Central memory CD8-positive, alpha-beta T cell (primary cell): ENCODE measurements at places on chromosomes 3 and 15.

DNA sequence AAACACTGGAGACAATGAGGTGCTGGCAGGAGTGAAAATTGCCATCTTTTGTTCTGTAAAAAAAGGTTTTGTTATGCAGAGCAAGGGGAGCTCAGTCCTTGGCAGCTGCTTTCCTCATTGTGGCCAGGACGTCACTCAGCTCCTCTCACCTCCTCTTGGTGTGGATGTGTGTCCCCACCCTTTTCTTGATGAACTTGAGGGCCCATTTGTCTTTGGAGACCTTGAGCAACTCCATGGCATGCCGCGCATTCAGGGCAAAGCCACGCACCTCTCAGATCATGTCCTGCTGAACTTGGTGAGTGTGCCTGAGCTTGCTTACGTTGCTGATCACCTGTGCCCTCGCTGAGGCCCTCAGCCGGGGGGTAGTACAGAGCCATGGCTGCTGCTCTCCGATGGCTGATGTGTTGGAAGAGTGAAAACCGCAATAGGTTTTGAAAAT, 24.5 kb upstream of the BDH1 start:
- no peak for DNase-seq

- DNase-seq, result no peak
Observed at GRCh38 chr15:62153228-62153627, 11.9 kb downstream of the C2CD4B start.

DNA sequence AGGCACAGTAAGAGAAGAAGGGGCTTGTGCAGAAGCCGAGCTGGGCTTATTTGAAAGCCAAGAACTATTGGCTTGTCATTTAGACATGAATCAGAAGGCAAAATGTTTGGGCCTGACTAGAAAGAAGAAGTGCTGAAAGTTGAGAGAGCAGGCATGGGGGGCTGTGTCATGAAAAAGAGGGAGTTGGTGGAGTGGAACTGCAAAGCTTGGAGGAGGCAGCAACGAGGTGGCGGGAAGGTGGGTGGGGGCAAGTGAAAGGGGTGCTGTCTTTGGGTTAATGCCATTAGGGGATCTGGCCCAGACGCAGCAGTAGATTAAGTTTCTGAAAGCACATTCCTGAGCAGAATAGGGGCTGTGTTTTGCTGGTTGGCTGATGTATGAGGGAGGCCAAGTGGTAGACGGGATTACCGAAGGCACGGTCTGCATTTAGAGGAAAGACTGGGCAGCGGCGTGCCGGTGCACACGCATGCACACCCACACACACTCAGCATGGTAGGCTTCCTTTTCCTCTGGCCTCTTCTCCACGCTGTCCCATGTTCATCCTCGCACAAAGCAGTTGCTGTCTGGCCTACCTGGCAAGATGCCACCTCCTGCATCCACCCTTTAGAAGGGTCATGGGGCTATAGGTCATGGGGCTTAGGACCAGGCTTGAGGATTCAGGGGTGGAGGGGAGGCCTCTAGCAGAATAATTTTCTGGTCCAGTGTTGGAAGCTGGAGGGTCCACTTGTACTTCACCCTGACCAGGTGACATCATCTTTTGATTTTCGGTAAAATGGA, 43.0 kb downstream of the BOC start:
- no peak for DNase-seq

GRCh38 chr3:119681279-119681678, 4.1 kb upstream of the COX17 start:
- no peak for DNase-seq

GRCh38 chr3:59935025-59935424, 885.2 kb upstream of the CFAP20DC start:
- DNase-seq, result no peak

- no peak for DNase-seq
Observed at GRCh38 chr15:25665913-25666312, 197.2 kb downstream of the ATP10A start.

GRCh38 chr3:28743831-28744230, 395.2 kb upstream of the AZI2 start:
- DNase-seq, result no peak

DNA sequence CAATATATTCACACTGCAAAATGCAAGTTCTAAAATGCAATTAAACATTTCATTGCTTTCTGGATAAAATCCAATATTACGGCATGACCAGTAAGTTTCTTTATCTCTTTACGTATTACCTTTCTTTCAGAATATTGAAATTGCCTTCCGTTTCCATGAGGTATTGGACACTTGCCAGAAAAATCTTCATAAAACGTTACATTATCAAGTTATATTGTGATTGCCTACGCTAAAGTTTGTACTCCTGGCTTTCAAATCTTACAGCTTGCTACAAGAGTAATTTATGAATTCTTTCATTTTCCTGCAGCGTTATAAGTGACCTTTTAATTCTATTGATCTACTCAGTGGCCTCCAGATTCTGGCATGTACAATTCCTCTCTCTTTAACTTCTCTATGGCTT, 1349.3 kb downstream of the OTOL1 start:
- no peak for DNase-seq

DNA sequence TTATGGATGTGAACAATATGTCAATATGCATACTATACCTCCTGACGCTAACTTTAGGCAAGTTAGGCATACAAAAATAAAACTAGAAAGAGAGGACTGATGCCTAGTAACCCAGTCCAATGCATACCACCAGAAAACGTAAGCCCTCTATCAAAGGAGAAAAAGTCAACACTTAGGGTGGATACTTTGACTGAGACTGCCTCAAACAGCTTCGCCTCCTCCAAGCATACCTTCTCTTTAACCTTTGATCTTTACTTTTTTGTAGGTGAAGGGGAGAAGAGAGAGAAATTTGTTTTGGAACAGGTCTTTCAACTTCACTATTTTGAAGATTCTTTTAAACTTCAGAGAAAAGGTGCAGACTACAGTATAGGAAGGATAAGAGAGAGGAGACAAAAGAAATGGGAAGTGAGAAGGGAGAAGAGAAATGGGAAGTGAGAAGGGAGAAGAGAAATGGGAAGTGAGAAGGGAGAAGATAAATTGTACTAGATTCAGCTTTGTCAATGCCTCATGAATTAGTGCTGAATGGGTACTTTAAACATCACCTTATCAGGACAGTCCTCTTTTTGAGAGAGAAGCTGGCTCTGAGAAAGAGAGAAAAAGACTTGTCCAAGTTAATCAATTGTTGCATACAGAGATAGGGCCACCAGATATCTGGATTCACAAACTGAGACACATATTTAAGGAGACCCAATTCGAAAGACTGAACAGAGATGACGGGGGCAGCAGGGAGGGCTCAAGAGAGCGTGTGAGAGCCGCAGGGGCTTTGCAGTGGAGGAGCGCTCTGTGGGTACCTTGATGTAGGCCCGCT, 1.0 kb downstream of the P3H2 start:
- DNase-seq, result no peak

DNA sequence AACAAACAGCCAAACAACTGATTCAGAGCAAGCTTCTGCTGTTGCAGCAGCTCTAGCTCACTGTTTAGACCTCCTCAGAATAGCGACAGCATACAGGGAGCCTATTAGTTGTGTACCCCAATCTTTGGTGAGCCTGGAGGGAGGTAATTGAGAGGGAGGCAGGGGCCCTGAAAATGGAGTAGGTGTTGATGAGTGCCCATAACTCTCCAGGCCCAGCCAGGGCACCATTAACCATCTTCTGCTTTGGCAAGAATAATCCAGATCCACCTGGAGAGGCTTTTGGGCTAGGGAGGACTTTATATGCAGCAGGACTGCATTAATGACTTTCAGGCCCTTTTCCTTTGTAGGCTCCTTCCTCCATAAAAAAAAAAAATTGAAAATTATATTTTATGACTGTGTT, 20.9 kb downstream of the PLCL2 start:
- no peak for DNase-seq

GRCh38 chr3:56792193-56792592, 9.6 kb downstream of the ARHGEF3 start:
- DNase-seq, result no peak

- DNase-seq, result no peak
Observed at GRCh38 chr3:52183786-52184445, 14.0 kb upstream of the ALAS1 start.

GRCh38 chr15:27426805-27427204, 455.8 kb downstream of the GABRG3 start:
- DNase-seq, result no peak

DNA sequence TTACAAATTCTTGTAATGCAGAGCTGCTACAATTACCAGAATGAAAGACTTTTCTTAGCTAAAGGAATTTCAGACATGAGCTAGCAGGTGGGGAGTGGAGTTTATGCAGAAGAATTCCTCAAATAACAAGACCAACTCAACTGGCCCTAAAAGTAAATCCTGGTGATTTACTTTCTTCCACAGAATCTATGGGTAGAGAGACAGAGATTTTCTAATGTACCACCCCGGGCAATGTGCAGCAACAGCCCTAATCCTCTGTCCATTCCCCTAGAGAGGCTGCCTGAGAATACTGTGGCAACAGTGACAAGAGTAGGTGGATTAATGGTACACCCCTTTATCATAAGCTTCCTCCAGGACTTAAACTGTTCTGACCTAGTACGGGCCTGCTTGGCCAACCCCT, 55.2 kb downstream of the AQR start:
- DNase-seq, result no peak

- DNase-seq, result no peak
Observed at GRCh38 chr15:38860674-38861073, 296.1 kb upstream of the RASGRP1 start.

DNA sequence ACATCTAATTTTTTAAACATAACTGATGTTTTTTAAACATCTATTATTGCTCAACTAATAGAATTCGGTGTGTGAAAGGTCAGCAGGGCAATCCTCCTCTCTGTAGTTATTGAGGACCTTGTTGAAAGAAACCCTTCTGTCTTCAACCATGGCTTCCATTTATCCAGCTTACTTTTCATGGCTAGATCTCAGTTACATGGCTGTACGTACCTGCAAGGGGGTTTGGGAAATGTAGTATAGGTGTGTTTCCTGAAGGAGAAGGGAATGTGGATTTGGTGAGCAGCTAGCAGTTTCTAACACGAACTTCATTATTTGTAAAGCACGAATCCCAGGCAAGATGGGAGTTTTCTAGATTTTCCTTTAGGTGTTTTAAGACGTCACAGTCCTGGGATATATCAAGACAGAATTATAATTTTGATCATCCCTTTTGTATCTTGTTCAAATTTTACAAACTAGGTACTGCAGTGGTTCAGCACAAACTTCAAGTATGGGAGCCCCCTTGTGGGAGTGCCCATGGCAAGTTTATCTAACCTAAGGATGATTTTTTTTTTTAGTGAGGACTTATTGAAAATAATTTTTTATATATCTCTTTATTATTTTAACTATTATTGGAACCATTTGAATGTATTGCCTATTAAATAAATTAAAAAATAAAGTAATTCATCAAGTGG, 41.6 kb downstream of the FBXL2 start:
- no peak for DNase-seq

GRCh38 chr3:141170678-141171295, 60.8 kb upstream of the PXYLP1 start:
- no peak for DNase-seq

DNA sequence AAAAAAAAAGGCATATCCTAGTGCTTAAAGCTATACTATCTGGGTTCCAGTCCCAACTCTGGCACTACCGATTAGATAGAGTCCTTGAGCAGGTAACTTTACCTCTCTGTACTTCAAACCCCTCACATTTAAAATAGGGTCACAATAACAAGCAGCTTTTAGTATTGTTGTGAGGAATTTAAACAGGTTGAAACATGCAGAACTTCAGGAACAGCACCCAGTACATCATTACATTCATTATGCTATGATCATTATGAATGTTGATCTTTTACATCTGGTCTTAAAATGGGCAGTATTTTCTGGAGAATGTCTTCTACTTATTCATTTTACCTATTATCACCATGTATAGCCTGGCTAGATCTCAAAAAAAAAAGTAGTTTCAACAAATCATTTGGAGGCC, 176.1 kb upstream of the CCDC54 start:
- no peak for DNase-seq

- DNase-seq, result no peak
Observed at GRCh38 chr3:188788621-188789081, 383.1 kb upstream of the TPRG1 start.

DNA sequence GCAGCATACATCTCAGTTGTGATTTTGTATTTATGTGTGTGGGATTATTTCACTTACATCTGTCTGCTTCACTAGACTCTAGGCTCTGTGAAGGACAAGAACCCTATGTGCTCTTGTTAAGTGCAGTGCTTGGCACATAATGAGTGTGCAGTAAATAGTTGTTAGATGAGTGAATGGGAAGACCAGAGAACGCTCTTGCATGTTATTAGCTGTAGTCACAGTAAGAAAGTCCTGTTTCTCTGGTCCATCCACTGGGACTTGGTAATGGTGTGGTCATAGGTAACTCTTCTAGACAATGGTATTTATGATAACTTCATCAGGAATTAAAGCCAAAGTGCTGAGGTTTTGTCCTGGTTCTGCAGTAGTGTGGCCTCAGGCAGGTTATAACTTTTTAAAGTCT, 1.4 kb upstream of the AQP9 start:
- no peak for DNase-seq

DNA sequence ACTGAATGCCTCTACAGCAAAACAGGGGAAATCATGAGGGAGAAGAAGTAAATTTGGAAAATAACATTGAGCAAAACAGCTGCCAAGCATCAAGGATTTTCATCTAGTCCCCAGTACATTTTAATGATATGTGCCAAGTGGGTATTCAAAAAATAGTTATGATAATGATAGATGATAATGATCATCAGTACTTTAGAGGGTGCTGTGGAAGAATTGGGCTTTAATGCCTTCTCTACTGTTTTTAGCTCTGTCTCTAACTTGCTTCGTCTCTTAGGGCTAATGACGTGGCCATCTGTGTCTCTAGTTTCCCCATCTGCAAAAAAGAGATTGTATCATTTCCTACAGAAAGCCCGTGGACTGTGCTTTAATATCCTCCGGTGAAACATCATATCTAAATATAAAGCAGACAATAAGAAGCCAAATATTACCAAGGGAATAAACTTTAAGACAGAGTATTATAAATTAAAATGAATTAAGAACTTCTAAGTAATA, 10.2 kb upstream of the FSIP1 start:
- no peak for DNase-seq

GRCh38 chr3:123365450-123366143, 83.3 kb downstream of the ADCY5 start:
- DNase-seq, result no peak

DNA sequence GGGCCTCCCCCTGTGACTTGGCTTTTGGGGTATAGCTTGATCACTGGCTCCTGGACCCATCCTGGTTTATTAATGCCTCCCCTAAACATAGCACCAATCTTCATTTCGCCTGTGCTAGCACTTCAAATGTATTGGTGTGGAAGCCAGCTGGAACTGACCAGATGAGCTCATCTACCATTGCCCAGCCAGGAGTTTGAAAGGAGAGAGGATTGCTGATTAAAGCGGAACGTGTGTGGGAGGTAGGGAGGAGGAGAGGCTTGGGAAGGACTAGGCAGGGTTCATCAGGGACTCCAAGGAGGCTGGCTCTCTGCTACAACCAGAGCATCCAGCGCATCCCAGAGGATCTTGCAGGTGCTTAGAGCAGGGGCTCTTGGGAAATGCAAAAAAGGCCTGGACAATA, 34.4 kb upstream of the TLE3 start:
- no peak for DNase-seq
